ENCODE measurements at places on chromosomes 13 and 19.
A peak's percentile ranks its signal among the peaks of the same experiment; 100 is the strongest.

GRCh38 chr13:77339408-77339807 lies 12.5 kb upstream of the MYCBP2 start:
- no peak for DNase-seq

DNA sequence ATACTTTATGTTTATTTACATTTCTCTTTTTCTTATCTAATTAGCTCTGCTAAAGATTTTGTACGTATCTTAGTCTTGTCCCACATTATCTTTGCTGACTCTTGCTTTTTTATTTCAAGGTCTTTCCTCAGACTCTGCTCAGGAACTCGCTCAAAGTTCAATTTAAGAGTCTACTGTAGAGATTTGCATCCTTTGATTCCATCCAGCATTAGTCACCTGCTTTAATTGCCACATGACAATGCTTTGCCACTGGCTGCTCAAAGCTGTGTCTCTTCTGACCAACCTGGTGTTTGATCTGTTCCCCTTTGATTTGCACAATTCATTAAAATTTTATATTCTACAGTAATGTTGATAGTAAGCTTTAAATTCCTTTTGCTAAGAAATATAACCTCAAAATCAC lies 157.9 kb upstream of the FREM2 start:
- DNase-seq, result no peak

DNA sequence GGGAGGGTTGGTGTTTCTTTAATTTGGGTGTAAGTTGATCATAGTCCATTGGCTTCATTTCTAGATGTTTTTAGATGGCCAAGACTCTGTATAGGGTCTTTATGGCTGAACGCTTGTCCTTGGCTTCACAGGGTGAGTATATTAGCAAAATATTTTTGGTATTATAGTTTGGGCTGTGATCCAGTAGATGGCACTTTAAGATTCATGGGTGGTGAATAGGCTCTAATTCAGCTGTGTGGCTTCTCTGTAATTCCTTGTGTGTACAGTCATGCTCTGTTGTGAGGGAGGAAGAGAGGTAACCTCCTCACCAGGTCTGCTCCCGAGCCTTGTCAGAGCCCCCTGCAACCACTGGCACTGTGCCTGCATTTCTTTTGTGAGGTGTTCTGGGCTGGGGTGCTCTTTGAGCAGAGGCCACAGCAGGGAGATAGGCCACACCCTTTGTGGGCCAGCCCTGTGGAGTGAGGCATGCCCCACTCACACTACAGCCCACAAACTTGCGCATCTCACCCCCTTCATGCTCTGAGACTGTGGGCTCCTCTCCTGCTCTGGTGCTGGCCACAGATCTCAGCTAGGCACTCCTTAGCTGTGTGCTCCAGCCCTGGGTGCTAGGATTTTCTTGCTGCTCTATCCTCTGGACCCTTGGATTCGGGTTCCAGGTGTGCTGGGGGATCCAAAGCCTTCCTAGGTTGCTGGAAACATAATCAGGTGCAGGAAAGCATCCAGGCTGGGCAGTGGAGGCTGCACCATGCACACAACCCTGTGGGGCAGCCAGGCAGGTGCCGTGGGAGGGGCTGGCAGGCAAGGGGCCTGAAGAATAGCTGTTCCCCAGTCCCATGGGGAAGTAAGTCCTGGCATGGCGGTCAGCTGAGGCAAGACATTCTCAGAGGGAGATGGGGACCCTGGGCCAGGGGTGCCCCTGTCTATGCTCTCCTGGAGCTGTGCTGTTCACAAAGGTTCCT lies 193.9 kb downstream of the GPC5 start:
- DNase-seq, result no peak

DNA sequence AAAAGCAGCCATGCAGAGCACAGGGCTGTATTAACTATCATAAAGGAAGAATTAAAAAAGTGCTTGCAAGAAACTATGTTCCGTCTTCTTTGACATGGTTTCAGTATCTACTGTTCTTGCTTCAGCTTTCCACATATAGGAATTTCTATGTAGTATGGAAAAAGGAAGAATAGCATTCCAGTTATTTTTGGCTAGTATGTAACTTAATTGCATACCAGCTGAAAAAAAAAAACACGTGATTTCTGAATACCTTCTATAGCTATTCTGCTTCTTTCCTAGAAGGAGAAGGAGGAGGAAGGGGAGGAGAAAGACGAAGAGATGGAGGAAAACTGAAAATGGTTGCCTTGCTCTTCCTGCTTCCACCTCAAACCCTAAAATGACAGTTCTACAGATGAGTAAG lies 619.0 kb downstream of the KCTD12 start:
- no peak for DNase-seq

- no peak for DNase-seq
Observed at GRCh38 chr19:6696239-6696820, 24.1 kb downstream of the C3 start.

DNA sequence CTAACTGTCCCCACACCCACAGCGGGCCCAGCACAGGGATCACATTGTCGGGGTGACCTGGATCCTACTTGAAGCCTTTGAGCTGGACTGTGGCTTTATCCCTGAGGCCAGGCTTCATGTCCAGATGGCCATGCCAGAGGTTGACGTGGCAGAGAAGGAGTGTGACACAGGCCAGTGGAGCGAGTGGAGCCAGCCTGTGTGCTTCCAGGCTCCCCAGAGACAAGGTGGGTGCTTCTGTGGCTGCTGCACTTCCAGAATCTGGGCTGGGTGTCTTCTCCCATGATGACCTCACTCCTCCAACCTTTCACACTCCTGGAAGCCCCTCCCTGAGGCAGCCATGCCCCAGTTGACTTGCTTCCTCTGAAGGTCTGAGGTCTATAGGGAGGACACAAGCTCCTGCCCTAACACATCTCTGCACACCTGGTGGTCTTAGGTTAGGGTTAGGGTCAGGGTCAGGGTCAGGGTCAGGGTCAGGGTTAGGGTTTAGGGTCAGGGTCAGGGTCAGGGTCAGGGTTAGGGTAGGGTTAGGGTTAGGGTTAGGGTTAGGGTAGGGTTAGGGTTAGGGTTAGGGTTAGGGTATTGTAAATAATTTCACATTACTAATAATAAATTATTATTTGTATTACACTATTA lies 13.1 kb upstream of the MZF1 start:
- DNase-seq, result no peak

DNA sequence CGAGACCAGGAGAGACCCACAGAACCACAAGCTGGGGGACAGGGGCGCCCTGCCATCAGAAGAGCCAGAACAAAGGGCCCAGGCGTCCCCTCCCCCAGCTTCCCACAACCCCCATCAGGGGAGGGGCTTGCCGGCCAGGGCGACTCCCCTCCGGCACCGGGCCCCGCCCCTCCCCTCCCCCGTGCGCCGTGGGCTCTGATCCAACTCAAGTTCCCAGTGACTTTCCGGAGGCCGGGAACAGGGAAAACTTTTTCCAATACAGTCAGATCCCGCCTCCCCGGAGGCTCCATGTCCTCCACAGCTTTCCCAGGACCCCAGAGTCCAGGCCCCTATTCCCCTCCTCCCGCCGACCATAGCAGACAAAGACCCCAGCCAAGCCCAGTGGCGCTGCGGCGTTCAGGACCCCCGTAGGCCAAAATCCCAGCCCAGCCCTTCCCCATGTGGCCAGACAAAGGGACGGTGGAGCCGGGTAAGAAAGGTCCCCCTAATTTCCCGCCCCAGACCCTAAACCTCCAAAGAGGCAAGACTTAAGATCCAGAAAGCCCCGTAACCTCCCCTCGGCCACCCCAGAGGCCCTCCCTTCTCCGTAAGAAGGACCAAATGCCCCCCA lies 673 bp downstream of the TEAD2 start:
- DNase-seq, result peak; percentile 83

DNA sequence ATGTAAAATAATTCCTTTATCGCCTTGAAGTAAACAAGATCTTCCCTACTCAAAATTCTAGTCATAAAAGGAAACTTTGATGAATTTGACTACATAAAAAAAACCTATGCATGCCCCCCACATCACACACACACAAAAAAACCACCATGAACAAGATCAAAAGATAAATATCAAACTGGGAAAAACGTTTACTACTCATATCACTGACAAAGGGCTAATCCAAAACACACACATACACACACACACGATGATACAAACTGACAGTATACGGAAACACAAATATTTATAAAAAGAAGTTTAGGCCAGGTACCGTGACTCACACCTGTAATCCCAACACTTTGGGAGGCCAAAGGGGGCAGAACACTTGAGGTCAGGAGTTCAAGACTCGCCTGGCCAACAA lies 61.9 kb downstream of the TSC22D1 start:
- no peak for DNase-seq

DNA sequence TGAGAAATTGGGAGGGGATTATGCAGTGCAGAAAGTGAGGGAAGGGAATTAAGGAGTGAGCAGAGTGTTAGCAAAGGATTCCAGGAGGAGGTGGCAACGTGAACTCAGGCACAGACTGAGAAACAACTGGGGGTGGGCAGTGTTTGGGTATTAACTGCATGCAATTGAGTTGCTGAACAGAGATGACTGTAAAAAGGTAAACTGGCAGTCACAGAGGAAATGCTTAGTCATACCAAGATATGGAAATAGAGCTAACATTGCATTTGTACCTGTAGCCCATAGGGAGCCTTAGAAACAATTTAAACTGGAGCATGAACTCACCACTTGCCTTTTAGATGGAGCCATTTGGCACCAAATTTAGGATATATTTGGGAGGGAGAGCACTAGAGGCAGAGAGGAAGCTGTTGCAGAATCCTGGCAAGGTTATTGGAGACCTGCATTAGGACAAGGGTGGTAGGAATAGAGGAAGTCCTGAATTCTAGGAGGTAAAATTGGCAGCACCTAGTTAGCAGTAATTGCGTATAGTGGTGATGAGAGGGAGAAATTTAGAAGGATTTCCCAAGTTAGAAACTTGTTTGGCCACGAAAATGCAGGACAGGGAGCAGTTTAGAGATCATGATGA lies 100.6 kb upstream of the FRY start:
- DNase-seq, result no peak

GRCh38 chr13:79986890-79987289 lies 354.0 kb downstream of the SPRY2 start:
- no peak for DNase-seq

DNA sequence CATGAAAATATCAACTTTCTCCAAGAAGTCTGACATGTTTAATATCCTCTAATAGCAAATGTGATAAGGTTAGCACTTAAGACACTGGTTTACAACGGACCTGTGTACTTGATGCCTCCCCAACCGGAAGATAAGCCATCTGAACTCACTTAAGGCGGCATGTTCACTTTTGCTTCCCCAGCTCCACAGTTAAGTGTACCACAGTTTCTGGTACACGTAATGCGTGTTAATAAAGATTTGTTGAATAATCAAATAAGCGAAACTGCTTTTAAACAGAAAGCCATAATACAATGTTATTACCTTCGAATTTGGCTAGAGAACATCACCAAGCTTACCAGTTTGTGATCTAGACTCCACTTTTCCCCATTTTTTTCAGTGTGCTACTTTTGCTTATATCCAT lies 1.4 kb upstream of the PAN3 start:
- no peak for DNase-seq

DNA sequence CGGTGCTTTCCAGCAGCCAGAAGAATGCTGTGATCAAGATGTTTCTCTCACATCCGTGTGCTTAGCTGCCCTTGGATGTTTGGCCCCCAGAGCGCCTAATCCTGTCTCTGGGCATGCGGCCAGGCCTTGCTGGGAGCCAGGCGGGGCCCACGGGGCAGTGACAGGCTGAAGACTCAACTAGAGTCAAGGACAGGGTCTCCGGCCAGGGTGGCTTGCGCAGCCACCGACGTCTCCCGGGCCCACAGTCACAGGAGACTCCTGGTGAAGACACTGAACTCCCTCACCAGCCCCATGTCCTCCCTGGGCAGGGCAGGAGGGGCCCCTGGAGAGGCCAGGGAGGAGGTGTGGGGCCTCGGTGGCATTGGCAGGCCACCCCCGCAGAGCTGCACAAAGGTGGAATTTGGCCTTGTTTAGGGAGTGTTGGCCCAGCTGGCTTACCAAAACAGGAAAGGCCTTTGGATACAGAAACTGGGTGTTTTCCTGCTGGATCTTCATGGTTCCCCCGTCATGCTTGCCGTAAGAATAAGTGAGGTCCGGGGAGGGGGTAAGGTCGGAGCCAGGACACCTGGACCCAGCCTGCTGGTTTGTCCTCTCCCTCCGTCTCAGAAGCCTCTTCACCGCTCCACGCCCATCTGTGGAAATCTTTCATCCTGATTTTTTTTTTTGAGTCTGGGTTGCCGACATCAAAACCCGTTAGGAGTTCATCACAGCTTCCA lies 10.0 kb upstream of the NDUFS7 start:
- DNase-seq, result no peak

- no peak for DNase-seq
Observed at GRCh38 chr19:54035215-54036178, 28.2 kb downstream of the VSTM1 start.

DNA sequence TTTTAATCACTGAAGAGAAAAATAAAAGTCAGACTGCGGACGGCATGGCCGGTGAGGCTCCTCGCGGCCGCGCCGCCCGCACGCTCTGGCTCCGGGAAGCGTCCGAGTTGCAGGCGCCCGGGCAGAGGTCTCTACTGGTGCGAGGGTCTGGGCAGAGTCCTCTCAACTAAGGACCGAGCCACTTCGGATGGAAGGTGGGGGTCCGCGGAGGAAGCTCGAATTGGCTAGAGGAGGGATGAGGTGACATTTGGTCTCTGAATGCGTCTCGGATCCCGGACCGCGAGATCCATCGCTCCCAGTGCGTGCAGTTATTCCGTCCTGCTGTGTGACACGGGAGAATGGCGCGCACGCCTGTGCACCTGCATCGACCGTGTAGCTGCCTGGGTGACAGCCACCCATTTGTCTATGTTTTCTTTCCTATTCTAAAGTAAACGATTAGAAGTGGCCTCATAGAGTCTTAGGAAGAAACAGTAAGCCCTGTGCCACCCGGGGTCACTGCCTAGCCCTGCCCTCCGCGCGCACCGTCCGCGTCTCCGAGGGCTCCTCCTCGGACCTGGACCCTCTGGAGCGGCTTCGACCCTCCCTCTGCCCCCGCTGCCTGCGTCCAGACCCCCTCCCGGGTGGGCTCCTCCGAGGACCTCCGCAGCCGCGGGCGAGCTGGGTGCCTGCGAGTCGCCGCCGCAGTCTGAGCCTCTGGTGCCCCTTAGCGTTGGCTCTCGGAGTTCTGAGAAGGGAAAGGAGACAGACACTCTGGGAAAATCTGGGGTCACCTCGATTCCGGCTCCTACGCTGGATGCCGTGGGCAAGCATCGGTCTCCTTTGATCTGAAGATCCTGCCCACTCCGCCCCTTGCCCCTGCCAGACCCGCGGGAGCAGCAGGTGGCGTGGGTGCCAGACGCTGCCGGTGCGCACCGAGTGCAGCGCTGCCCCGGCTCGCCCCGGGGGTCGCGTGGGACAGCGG lies 347.4 kb downstream of the LIG4 start:
- peak; percentile 70 for DNase-seq

All from nephron progenitor cell (in vitro differentiated cells).